Activated CD4-positive, alpha-beta T cell treated with anti-CD3 and anti-CD28 coated beads, Interleukin-2, amount 10 ng/mL, durations not matched to agents 7 days and 5 days (primary cell): ENCODE measurements at places on chromosomes 2 and 18. TPM values are rescaled to one million over a fixed set of nuclear protein-coding genes. Genes with fewer than 3 reads are reported as not detected.

- no peak for DNase-seq
These were observed 108.0 kb downstream of the FAM168B start for GRCh38 chr2:130985206-130985780.

GRCh38 chr18:66895631-66896030, 291.7 kb upstream of the CDH19 start:
- DNase-seq = no peak

DNA sequence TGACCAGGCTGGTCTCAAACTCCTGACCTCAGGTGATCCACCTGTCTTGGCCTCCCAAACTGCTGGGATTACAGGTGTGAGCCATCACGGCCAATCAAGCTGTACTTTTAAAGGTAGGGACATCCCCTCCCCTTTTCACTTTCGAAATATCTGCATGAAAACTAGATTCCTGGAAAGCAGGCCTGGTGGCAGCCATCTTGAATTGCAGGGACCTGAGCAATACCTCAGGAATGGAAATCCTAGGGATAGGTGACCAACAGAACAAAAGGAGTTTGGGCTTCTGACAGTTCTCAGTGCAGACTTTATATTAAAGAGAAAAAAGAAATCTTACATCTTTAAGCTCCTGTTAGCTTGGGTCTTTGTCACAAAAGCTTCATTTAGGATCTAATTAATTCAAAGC, 62.6 kb downstream of the KLF7 start:
- no peak for DNase-seq

DNA sequence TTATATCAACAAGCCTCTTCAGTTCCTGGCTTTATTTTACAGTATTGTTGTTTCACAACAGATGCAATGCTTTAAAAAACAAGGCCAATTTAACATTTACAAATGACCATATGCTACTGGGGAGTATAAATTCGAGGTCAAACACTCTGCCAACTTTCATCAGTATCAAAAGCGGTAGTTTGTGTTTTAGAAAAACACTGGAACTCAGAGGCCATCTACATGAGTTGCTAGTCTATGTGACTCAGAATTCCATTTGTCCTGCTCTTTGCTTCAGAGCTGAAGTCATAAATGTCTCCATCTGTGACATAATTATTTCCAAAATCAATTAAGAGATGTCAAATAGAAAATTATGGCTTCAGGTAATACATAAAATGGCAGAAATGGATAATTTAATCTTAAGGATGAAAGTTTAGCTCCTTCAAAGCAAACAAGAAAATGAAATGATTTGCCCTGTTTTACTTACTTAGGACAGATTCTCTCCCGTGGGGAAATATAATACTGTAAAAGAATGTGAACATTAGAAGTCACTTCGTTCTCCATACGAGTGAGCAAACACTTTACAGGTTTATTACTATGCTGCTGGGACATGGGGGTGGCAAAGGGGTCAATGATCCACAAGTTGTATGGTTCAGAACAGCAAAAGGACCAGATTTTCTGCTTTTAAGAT, 3.7 kb downstream of the MEX3C start:
- DNase-seq = no peak

The C2orf80 gene
- not detected for total RNA-seq

DNA sequence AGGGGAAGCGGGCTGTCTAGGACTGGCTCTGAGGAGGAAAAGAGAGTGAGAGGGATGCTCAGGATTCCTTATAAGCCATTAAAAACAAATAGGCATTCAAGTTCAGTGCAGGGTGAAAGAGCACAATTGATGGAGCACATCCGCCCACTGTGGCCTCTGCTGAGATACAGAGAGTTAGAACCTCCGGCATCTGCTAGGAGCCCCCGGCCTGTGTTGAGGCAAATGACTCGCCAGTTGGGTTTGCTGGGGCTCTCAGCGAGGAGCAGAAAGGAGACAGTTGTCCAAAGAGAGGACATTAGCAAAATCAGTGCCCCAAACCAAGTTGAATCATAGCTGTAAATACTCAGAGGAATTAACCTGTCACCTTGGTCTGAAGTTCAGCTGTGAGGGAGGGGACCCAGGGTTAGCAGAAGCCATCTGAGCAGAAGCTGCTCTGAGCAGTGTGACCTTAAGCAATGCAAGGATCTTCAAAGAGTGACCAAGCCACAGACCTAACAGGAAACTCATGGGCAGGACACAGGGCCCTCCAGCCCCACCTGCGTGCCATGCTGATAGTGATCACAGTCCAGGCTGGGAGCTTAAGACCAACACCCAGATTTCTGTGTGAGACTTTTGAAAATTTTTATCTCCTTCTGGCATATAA, 23.3 kb upstream of the IL18RAP start:
- DNase-seq = no peak

- no peak for DNase-seq
These were observed 81.5 kb downstream of the SEMA4F start for GRCh38 chr2:74735564-74735963.

DNA sequence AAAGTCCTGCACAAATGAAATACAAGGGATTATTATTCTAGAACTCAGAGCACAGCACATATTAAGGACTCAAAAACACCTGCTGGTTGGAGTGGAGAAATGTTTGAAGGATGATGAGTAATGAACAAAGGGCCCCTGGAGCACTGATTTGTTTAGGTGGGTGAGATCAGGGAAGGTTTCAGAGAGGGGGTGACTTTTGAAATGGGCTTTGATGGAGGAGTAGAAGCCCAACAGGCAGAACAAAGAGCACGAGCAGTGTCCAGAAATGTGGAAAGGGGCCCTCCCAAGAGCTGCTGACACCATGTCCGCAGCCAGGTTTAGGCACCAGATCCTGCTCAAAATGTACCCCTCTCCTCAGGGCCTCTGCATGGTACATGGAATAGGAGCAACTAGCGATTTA, 23.8 kb downstream of the KCNK3 start:
- no peak for DNase-seq

DNA sequence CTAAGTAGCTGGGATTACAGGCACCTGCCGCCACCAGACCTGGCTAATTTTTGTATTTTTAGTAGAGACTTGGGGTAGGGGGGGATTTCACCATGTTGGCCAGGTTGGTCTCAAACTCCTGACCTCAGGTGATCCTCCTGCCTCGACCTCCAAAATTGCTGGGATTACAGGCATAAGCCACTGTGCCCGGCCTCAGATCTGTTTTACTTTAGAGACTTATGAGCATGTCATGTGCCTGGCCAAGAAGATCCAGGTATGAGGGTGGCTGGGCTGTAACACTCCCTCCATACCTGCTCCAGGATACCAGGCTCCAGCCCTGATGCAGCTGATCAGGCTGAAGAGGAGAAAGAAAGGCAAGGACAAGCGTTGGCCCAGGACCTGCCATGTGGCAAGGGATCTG, 125.0 kb downstream of the LPIN1 start:
- DNase-seq = no peak

GRCh38 chr2:206920310-206920709, 19.0 kb upstream of the CPO start:
- no peak for DNase-seq

The PROKR1 gene
- total RNA-seq = not detected

The WDPCP gene
- 7.7 TPM for total RNA-seq

- DNase-seq = no peak
These were observed 42.5 kb downstream of the TANC1 start for GRCh38 chr2:159010963-159011362.

The MEIS1 gene
- total RNA-seq = not detected

DNA sequence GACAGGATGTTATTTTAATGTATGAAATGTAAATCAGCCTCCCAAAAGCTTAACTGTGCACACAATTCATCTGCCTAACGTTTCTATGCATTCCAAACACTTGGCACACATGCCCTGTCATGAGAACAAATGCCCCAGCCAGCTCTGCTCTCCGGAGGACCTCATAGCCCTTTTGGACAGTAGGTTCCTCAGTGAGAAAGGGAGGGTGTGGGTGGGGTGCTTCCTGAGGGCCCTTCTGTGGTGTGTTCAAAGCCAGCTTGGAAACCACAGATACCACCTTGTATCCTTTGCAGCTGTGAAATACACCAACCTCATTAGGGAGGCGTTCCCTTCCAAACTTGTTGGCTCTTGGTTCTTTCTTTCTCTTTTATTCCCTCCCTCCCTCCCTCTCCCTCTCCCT, 102.2 kb upstream of the ASB18 start:
- DNase-seq = peak; percentile 76

DNA sequence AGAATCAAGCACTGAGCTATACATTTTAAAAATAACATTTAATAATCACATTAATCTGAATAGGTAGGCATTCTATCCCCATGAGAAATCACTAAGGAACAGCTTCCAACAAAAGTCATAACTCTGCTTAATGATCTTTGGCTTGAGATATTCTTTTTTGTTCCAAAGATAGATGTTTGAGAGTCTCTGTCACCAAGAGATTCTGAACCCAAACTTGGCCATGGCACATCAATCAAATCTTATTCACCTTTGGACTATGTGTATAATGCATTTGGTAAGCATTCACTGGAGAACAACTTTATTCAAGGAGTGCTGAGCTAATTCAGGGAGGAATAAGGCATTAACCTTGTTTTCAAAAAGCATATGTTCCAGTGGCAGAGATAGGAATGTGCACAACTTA, 743.3 kb downstream of the SLC4A3 start:
- DNase-seq = no peak

GRCh38 chr2:122692400-122693083, 937.1 kb downstream of the TSN start:
- no peak for DNase-seq

DNA sequence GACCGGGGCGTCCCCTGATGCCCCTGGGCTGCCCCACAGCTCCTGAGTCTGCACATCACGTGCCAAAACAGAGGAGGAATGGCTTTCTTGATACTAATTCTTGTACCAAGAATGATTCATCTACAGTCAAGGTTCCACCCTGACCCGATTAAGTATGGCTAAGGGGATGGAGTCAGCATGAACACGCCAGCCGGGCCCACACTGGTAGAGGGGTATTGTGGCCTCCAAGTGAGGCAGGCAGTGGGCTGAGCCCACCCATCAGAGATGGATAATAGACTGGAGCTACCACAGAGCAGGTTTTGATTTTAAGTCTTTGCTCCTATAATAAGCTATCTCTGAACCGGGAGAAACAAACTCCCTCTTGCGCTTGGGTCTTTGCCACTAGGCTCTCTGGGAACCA, 17.9 kb upstream of the GNAL start:
- DNase-seq = no peak

GRCh38 chr2:28312307-28313219, 80.1 kb upstream of the FOSL2 start:
- no peak for DNase-seq

The ABCB6 gene
- 10.0 TPM for total RNA-seq

The SCTR gene
- not detected for total RNA-seq

DNA sequence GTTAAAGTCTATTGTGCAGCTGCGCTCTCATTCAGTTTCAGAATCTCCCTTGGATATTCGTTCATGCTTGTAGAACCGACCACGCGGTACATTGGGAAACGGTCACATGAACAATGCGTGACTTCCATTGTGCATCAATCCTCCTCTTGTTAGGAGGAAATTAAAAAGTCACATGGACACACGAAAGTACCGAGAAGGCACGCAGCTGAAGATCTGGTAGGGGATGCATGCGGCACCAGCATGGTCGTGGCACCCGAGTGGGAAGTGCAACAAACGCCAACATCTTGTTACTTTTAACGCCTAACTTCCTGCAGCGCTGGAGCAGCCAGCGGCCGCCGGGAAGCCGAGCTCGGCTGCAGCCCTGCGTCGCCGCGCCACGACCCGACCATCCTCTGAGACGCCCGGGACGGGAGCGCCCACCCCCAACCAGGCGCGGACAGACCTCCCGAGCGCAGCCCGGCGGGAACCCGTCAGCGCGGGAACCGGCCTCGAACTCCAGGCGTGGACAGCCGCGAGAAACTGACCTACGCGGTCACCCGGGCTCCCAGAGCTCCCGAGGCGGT, 412 bp downstream of the OSBPL1A start:
- DNase-seq = peak; percentile 13

DNA sequence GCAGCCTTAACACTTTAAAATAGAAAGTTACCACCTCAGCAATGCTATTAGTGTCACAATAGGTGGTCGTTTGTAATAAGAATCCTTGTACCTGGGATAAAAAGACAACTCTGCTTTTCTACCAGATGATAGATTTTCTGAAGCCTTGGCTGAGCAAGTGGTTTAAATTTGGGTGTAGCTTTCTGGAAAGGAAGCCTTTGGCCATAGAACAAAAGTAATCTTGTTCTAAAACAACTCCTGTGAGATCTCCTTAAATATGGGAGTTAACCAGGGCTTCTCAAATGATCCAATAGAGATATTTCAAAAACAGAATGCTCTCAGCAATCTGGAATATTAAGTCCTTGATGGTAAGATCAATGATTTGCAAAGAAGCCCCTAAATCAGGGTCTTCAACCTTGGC, 261.6 kb downstream of the ZNF516 start:
- DNase-seq = no peak

The TTN gene
- total RNA-seq = 12.3 TPM

GRCh38 chr2:202038471-202039277, 5.0 kb downstream of the FZD7 start:
- no peak for DNase-seq

DNA sequence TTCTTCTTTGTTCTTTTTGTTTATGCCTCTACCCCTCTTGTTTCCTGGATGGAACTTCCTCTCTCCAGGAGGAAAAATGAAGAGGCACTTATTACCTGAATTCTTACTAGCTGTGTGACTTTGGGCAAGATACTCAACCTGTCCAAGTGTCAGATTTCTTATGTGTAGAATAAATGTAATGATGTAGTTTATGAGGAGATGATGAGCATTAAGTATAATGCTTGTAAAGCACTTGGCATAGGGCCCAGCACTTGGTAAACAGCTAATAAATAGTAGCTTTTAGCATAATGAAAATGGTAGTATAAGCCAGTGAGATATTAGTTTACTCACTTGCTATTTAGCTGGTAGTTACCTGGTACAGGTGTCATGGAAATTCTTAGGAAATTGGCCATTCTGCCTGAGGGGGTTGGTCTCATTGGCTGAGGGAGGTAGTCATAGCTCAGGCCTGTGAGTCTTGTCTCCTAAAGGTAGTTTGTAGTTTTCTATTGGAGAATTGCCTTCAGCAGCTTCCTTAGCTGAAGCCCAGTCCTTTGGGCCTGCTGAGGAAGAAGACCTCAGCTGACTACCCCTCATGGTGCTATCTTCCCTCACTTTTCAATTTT, 133.4 kb upstream of the NABP1 start:
- DNase-seq = no peak

GRCh38 chr18:13836559-13836958, 12.6 kb downstream of the MC5R start:
- no peak for DNase-seq

GRCh38 chr2:107558295-107558694, 268.4 kb upstream of the RGPD4 start:
- DNase-seq = no peak

The ALPG gene
- not detected for total RNA-seq

DNA sequence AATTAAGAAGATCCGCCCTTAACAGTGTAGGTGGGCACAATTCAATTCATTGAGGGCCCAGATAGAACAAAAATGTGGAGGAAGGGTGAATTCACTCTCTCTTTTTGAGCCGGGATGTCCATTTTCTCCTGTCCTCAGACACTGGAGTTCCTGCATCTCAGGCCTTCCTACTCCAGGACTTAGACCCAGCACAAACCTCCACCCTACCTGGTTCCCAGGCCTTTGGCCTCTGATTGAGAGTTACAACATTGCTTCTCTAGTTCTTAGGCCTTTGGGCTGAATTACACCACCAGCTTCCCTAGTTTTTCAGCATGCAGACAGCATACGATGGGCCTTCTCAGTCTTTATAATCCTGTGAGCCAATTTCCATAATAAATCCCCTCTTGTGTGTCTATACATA, 87.8 kb upstream of the TMEM17 start:
- no peak for DNase-seq

The RFTN2 gene
- total RNA-seq = not detected

The OR6B2 gene
- not detected for total RNA-seq

The PLA2R1 gene
- total RNA-seq = not detected
